Activated CD8-positive, alpha-beta memory T cell treated with anti-CD3 and anti-CD28 coated beads for 1 hour (primary cell): ENCODE measurements at places on chromosomes 1 and 21.

- DNase-seq: no peak
These were observed 4.9 kb upstream of the TENT5C start for GRCh38 chr1:117600966-117601365.

GRCh38 chr1:157274698-157275534 is 136.7 kb upstream of the ETV3 start:
- DNase-seq: no peak

- no peak for DNase-seq
These were observed at the start of gene S100A6 for GRCh38 chr1:153535242-153536011. Gene S100A6, minus strand, starts transcription at chr1:153535991. Its CDS starts 652 bp downstream, at chr1:153535339.

DNA sequence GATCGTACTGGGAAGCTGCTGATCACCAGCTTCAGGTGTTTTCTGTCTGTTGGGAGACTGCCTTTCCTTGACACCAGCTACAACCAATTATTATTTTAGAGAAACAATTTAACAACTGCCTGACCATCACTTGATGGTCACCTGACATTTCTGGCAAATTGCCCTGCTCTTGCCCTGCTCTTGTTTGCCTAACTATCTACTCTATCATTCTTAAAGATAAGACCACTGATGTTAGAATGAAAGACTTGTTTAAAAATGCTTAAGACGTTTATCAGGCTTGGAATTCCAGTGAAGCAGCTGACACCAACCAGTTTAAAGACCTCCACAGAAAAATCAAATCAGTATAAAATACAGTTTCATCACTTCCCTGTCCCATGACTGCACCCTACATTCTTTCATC is 423.3 kb upstream of the CAMK1G start:
- DNase-seq: no peak

GRCh38 chr1:34983700-34984355 is 1.3 kb downstream of the TMEM35B start:
- no peak for DNase-seq

- DNase-seq: peak; percentile 38
These were observed at the start of gene SMYD3 for GRCh38 chr1:246506674-246507481. Gene SMYD3, minus strand, starts transcription at chr1:246507279.

DNA sequence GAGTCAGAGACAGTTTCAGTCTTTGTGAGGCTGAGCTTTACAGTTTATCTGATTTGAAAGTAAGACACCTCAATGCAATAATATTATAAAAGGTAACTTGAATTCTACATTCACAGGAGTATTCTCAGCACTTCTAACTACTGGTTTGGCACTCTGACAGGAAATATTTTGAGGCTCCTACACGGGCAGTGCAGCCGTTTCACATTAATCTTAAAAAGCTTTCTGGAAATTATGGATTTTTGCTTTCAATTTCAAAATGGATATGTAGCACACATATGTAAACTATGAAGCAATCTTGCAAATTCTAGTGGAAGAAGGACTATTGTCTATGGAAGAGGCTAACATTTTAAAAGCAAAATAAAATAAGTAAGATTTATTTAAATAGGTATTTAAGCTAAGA is 262.9 kb upstream of the SNX7 start:
- DNase-seq: no peak

DNA sequence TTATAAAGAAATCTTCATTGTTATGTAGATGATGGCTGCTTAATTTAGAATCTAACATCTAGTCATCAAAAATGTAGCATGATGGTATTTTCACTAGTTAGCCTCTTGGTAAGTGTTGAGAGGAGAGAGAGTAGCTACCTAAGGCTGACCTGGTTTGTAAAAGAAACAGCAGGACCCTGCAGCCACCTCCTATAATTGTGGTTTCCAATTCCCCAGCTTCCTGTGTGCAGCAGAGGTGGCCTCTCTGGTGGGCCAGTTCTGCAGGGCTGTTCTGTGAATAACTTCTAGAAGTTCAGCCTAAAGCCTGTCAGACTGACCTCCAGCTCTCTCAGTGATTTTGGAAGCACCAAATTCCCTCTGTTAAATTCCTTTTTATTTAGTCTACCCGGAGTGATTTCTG is 246.4 kb upstream of the LRRC7 start:
- DNase-seq: no peak

GRCh38 chr1:192162376-192162775 is 4.1 kb downstream of the RGS18 start:
- no peak for DNase-seq

DNA sequence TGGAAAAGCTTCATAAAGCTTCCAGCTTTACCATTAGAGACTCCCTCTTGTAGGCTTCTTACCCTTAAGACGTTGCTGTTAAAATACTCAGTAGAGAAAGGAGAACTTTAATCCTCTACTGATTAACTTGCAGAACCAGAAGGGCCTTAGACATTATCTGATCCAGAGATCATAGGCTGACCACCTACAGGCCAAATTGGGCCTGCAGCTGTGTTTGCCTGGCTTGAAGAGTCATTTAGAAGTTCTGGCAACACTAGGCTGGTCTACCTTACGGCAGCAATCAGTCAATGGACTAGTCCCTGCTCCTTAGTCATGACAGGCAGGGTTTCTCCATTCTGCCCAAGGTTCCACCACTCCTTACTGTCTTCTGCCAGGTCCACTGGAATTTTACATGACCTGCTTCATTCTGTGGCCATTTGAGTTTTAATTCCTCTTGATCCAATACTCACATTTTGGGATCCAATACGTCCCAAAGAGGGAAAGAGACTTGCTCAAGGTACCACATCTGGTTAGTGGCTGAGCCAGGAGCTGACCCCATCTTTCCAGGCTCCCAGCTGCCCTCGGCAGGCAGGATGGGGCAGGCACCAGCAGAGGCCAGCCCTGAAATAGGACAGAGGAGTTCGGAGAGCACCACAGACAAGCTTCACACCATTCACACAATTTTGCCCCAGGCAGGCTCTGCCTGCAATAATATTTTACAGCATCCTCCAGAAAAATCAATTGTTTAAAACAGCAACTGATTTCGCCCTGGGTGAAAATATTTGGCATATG is 96.8 kb downstream of the TNR start:
- no peak for DNase-seq

- DNase-seq: no peak
These were observed 9.9 kb upstream of the BNIPL start for GRCh38 chr1:151026460-151026859.

GRCh38 chr1:225655509-225656258 is 2.8 kb upstream of the ENAH start:
- DNase-seq: no peak

- no peak for DNase-seq
These were observed 120.6 kb upstream of the RAVER2 start for GRCh38 chr1:64624218-64624713.

DNA sequence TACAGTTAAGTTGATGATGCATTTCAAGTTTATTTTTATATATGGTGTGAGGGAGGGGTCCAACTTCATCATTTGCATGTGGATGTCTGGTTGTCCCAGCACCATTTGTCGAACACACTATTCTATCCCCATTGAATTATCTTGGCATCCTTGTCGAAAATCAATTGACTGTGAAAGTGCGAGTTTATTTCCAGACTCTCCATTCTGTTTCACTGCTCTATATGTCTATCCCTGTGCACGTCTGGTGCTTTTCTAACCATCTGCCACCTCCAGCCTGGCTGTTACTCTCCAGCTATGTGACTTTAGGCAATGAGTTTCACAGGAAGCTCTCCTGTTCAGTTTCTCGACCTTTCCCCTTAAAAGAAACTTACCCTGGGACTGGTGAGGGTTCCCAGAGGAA is 137.1 kb upstream of the KLHDC7A start:
- DNase-seq: no peak

GRCh38 chr1:17609529-17609928 is 70.0 kb downstream of the ARHGEF10L start:
- DNase-seq: no peak

DNA sequence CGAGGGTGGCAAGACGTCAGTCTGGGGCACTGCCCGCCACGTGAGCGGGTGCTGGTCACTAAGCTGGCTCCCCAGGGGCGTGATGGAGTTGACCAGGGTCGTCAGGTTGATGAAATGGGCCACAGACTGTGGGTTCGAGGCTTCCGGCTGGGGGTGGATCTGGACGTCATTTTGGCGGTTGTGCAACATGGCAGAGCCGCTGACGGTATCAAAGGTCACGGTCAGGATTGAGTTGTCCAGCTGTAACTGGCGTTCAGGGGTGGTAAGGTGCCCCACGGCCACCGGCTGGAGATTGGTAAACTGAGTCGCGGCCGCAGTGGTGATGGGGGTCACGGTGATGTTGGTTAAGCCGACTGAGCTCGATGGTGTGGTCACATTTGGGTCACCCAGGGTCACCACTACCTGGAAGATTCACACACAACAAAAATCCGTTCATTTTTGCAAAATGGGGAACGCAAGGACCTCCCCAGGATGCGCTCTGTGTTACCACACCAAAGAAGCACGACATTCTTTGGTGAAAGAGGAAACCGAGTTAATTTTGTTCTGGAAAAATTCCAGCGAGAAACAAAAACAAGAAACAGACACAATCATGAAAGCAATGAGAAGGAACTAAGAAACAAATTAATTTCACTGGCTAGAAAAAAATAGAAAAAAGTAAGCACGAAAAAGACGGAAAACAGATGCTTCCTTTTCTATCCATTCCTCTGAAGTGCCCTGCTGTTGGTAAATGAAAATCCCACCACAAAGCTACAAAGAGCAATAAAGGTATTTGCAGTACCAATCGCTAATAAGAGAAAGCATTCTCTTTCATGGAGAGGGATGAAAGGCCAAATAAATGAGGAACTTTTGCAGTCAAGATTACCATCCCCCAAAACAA is 34.7 kb upstream of the RIPK4 start:
- DNase-seq: no peak

DNA sequence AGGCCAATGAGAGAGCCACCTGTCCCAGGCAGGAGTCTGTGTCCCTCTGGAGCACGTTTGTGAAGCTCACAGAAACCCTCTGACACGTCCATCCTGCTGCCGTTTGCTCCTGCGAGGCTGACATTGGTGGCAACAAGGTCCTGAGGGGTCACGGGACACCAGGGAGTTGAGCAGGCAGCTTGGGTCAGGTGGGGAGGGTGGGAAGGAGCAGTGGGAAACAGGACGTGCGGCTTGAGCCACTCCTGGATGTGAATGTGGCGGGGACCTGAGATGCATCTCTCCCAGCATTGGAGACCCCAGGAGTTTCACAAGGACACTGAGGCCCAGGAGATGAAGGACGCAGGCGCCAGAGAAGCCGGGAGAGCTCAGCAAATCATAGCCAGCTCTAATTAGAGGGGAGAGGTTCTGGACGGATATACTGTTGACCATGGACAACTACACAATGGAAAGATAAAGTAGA is 149.0 kb downstream of the PEX14 start:
- no peak for DNase-seq

DNA sequence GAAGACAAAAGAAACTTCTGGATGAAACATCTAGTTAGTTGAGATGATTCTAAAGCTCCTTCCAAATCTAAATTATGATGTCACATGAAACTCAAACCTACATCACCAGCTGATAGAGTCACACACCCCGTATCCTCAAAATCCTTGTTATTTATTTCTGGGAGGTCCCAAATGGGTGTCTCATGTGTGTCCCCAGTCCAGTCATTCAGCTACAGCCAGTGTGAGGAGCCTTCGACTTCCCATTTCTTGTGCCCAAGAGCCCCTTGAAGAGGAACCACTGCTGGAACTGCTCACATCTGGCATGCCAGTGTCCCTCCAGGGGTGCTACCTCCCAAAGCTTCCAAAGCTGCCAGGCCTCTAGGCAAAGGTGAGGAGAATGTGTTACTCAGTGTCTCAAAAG is 32.5 kb upstream of the KCNA3 start:
- DNase-seq: no peak

DNA sequence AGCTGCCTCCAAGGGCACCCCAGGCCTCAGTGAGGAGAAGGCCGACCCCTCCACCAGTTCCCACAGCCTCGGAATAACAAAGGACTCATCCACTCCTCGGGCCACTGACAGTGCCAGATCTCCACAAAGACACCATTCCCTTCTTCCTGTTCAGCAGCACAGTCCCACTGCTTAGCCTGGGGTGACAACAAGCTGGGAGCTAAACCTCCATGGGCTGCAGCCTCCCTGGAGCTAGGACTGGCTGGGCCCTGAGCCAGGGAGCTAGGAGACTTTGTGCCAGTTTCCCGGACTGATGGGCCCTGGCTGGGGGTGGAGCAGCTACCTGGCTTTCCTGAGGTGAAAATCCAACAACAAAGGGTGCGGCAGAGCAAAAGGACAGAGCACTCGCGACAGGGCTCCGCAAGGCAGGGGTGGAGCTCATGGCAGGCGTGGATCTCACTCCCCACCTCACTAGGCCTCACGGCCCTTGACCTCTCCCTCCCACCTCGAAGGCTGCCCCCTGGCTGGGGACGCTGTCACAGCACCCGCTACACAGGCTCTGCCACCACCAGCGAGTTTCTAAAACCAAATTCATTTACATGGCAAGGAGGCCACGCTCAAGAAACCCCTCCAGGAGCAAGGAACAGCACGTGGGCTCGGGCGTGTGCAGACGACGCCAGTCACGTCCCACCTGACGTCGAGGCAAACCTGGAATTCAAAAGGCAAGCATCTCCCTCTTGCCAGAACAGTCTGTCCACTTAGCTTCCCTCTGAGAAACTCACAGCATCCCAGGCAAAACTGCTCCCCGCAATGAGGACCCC is 13.8 kb downstream of the SLC35E2B start:
- no peak for DNase-seq

GRCh38 chr1:202189001-202189790 is 4.4 kb upstream of the LGR6 start:
- peak; percentile 49 for DNase-seq

- DNase-seq: no peak
These were observed 210.9 kb downstream of the TRABD2B start for GRCh38 chr1:47786316-47786715.

DNA sequence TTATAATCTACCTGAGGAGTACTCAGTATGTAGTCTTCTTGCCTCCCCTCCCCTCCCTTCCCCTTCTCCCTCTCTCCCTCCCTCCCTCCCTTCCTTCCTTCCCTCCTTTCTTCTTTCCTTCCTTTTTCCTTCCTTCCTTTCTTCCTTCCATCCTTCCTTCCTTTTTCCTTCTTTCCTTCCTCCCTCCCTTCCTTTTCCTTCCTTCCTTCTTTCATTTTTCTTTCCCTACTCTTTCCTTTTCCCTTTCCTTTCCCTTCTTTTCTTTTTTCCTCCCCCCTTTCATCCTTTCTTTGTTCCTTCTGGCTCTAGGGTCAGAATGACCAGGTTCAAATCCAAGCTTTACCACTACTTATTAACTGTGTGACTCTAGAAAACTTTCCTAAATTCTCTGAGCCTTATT is 48.5 kb upstream of the HAO2 start:
- no peak for DNase-seq

DNA sequence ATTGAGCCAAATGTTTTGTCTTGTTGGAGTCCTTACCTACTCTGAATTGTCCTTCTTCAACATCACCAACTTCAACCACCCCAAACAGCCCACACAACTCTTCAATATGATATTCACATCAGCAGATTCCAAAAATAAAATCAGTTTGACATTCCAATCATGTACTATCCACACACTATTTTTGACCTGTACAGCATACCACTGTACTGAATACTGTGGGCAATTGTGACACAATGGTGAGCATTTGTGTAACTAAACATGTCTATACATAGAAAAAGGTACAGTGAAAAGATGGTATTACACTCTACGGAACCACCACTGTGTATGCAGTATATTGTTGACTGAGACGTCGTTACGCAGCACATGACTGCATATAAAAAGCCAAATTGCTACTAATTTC is 223.1 kb downstream of the KCNT2 start:
- no peak for DNase-seq

- no peak for DNase-seq
These were observed 158.9 kb upstream of the COL11A1 start for GRCh38 chr1:103267266-103267665.
